ENCODE measurements at places on chromosomes 5 and 9. TPM values are rescaled to one million over a fixed set of nuclear protein-coding genes. Genes with fewer than 3 reads are reported as not detected.
A peak's percentile ranks its signal among the peaks of the same experiment; 100 is the strongest.

- ATAC-seq = no peak
Measured at GRCh38 chr5:132321109-132321721, 27.0 kb downstream of the SLC22A4 start.

DNA sequence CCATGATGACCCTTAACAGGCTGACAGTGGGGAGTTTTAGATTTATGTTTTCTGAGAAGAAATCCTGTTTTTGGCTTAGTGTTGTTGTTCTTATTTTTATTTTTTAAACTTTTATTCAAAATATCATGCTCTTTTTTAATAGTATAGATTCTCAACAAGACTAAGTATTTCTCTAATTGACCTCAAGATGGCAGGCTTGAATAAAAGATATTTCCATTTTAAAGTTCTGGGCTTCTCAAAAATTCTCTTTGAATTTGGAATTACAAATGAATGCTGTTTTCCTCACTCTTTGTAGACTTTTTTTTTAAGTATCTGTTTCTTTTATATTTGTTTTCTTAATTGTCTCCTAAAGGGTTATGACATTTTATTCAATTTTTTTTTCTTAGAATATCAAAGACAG lies 50.0 kb upstream of the SH3GL2 start:
- no peak for ATAC-seq

GRCh38 chr5:170100066-170100943 lies 5.4 kb upstream of the FOXI1 start:
- ATAC-seq = no peak

- no peak for ATAC-seq
Measured at GRCh38 chr5:124669300-124669648, 77.2 kb downstream of the ZNF608 start.

GRCh38 chr9:107690021-107690420 lies 200.5 kb upstream of the KLF4 start:
- no peak for ATAC-seq

GRCh38 chr9:77304543-77304942 lies 127.2 kb downstream of the VPS13A start:
- ATAC-seq = peak; percentile 97

- peak; percentile 68 for ATAC-seq
Measured at GRCh38 chr9:71796100-71796767, 27.9 kb upstream of the CEMIP2 start.

GRCh38 chr5:5738797-5739489 lies 316.5 kb downstream of the ICE1 start:
- ATAC-seq = no peak

PLPPR1 gene
- not detected for total RNA-seq

APBA1 gene
- 2.8 TPM for total RNA-seq

C9orf50 gene
- not detected for total RNA-seq

All from activated T-helper 17 cell treated with anti-CD3 and anti-CD28 coated beads, Interleukin-2, amount 50 U/mL, for 72 hours (primary cell).